ENCODE measurements at places on chromosomes 13 and 19.

DNA sequence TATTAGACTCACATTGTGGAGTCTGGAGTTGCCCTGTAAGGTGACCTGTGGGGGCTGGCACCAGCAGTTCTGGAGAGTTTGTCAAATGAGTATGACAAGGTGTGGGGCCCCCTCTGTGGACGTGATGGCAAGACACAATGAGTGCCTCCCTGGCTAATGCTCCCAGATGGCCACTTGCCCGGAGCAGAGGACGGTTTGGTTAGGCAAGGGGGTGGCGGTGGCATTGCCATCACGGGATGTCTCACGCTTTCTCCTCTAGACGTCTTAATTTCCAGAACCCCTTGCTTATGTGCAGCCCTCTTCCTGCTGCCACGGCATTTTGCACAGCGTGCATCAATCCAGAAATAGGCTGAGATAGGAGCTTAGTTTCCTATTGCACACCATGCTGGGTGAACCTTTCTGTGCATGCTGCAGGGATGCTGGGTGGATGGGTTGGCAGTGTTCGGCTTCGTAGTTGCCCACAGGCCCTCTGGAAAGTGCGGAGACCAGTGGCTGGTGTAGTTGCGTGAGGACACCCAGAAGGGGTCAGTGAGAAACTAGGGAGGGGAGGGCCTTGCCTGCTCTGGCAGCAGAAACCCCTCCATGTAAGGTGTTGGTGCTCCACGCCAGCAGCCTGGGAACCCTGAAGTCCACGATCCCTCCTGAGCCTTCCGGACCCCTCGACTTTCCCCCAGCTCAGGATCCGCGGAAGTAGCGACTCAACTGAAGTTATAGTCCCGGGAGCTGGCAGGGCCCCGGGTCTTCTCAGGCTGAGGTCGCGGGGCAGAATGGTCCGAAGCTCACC lies 18.1 kb upstream of the LRP3 start:
- no peak for DNase-seq

DNA sequence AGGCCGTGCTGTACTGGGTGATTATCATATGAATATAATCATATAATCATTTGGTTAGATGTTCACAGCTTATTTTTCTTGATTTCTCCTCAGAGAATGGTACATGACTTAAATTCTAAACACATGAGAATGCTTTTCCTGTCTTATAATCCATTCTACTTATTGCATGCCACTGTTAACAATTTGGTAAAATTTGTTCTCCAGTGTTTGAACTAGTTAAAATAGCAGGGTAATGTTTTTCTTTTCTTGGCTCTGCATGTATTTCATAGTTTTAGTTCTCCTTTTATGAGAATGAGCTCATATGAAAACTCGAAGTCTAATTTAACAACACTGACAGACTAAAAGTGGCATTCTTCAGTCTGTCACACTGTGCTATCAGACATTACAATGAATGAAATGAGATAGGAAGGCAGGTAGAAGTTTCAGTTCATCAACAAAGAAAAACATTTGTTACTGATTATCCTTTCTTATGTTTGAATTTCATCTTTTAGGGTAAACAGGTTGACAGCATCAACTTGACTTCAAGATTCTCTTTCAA lies 10.2 kb downstream of the SPRYD7 start:
- no peak for DNase-seq

DNA sequence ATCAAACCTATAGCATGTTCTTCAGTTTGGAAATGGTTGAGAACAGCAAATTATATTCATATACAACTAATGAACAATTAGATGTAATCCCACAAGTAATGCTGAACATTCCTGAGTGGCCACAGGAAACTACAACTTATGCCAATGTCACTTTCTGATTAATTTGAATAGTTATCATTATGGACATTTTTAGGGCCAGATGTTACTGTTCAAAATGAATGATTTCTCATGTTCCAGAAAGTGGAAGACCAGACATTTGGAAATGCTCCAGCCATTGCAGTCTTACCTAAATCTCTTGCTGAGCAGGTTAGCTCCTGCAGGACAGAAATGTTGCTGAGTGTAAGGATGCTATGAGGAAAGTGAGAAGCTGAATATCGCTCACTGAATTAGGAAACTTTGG lies 819.8 kb downstream of the PCDH9 start:
- no peak for DNase-seq

DNA sequence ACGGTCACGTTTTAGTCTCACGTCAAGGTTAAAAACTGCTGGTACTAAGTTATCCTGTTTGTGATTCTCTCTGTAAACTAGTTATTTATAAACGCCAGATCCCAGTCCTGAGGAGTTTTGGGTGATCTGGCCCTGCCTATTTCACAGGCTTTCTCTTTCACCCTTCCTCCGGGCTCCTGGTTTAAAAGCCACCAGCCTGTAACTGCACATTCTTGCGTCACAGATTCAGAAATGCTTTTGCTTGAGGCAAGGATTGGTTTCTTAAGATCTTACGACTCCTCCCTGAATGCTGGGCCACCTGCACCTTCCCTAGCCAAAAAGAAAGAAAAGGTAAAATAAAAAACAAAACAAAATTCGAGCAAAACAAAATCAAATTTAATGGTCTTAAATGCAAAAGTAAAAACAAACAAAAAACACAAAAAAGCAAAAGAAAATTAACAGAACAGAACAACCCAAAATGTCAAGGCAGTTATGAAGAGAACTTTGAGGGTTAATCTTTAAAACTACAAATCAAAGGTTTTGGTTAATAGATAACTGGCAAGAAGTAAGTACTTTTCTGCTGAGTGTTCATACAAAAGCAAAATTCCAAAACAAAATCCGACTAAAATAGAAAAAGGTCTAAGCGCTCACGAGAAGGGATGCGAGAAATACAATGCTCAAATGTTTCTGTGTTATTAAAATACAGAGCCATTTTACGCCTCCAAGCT lies 18.6 kb upstream of the TIMM44 start:
- DNase-seq: no peak

DNA sequence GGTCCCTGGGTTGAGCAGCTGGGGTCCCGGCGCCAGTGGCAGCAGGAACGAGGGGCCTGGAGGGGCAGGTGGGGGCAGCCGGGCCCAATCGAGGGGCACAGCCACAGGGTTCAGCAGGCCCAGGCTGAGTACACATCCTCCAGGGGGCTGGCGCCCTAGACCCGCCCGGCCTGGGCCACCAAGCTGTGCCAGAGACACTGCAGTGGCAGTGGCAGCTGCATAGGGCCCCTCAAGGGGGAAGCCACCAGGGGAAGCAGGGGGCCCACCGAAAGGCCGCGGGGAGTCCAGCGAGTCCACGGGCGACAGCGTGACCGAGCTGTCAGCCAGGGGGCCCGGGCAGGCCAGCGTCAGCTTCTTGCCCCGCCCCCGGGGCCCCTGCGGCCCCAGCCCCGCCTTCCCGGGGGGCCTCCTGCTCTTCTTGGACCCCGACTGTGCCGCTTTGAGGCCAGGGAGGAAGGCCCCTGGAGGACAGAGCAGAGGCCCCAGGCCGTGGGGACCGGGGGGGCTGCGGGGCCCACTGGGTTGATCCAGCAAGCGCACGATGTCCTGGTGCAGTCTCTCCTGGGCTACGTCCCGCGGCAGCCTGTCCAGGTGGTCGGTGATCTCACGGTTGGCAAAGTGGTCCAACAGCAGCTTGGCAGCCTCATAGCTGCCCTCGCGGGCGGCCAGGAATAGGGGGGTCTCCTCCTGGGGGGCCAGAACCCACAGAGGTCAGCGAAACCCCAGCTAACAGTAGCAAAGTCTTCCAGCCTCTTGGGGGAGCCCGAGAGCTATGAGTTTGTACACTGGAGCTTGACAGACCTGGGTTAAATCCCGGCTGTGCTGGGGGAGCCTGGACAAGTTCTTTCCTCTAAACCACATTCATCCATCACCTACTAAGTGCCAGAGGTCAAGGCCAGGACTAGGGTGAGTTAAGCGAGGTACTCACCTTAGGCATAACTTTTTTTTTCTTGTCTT lies 39.5 kb downstream of the NOTCH3 start:
- DNase-seq: no peak

Measured in stimulated activated CD8-positive, alpha-beta memory T cell treated with anti-CD3 and anti-CD28 coated beads, Interleukin-15, amount 100 ng/mL, for 24 hours (primary cell).